ENCODE measurements at places on chromosomes 16 and 17.

GRCh38 chr16:75491876-75492275 lies 3.4 kb downstream of the CHST6 start:
- DNase-seq: peak; percentile 39

- peak; percentile 99 for DNase-seq
Measured at GRCh38 chr16:81095953-81096714, at the start of gene GCSH. Gene GCSH (minus strand): TSS chr16:81096395. CDS start chr16:81096278, 117 bp downstream.

- no peak for DNase-seq
Measured at GRCh38 chr17:17853811-17854447, 17.1 kb upstream of the SREBF1 start.

DNA sequence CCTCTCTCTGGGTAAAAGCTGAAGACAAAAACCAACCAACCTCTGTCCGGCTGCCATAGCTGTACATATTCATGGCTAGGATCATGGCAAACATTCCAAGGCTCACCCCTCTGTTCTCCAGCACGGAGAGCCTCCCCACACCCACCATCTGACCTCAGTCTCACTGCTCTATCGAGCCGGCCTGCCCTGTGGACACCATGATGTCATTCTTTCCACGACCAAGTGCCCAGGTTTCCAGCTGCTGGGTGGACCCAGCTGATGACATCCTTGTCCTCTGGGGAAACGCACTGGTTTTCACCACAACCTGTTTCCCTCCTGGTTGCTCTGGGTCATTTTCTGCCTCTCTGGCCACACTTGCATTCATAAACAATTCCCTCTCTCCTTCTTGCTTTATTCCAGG lies 67.7 kb downstream of the NDEL1 start:
- DNase-seq: no peak

DNA sequence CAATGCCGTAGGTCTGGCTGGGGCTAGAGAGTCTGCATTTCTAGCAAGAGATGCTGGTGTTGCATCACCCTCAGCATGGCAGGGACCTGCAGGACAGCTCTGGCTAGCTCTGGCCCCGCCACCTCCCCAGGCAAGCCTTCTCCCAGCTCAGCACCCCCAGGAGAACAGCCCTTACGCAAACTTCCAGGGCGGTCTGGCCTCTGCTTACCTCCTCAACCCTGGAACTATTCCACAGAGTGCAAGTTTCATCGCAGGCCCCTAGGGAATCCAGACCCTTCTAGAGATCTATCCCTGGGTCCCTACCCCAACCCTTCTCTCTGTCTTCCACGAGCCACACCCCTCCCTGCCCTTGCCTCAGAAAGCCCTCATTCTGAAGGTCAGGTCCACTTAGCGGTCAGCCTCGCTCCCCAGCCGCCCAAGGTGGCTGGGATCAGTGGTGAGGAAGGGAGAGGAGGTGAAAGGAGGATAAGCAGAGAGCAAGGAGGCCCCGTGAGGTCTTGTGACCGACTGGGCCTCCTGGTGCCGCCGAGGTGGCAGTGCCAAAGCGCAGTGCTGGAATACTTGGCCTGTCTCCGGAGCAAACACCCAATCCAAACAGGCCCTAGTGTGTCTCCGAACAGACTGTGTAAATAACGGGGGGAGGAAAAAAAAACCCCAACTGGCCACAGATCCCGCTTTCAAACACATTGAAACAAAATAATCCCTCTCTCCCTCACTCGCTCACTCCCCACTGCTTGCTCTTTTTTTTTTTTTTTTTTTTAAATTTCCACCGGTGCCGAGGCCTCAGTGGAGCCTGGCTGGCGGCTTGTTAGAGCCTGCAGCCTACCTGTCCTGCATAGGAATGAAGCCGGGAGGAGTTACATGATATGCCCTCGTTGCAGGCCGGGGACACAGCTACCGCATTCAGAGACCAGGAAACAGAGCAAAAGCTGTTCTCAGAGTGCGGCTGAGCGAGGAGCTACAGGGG lies 380.9 kb downstream of the SOX9 start:
- no peak for DNase-seq

DNA sequence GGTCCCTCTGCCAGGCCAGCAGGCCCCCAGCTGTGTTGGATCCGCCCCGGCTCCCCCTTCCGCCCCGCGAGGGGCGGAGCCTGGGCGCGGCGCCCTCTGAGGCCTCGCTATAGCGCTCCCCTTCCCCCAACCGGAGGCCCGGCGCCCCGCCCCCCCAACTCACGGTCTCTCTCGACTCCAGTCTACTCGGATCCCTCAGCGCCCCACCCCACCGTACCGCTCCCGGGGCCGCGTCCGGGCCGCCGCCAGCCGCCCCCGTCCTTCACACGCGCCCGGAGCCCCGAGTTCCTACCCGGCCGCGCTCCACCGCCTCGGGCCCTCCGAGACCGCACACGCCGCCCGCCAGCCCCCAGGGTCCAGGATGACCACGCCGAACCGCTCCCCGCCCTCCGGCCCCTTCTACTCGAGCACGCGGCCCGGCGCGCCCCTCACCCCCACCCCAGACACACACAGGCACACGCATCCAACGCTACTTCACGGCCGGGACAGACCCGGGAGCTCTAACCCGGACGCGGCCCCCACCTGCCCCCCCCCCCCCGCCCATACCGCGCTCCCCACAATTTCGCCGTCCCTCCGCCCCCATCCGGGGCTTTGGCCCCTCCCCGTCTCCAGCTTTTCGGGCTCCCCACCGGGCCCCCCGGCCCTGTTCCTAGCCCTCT lies 1.4 kb downstream of the PHF23 start:
- peak; percentile 94 for DNase-seq

DNA sequence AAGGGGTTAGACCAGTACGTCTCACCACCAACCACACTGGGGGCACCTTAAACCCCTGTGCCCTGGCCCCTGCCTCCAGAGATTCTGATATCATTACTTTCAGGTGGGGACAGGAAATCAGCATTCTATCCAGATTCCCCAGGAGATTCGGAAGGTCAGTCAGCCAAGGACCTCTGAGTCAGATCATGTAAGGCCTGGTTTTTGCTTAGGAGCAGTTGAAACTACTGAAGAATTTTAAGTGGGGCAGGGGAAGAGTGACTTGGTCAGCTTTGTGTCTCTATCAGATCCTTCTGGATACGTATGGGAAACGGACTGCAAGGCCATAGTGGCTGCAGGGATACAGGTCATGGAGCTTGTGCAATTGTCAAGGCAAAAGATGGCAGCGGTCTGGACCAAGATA lies 9.0 kb downstream of the EMP2 start:
- no peak for DNase-seq

GRCh38 chr17:35079547-35080423 lies 16.3 kb upstream of the RFFL start:
- no peak for DNase-seq

- peak; percentile 82 for DNase-seq
Measured at GRCh38 chr17:74493331-74493833, 26.9 kb downstream of the CD300A start.

DNA sequence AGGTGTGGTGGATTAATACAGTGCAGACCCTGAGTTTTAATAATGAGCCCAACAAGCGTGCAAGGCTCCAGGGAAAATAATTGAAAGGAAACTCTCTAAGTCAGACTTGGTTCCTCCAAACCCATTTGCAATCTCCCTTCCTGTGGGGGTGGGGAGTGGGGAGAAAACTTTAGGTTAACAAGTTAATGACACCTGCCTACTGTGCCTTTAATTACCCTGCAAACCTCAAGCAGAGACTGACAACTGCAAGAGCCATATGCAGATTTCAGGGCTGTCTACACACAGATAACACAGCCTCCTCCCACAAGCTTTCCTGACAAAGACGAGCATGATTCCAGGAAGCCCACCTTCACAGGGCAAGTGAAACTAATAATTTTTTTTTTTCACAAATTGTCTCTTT lies 359.3 kb downstream of the HS3ST4 start:
- DNase-seq: no peak

DNA sequence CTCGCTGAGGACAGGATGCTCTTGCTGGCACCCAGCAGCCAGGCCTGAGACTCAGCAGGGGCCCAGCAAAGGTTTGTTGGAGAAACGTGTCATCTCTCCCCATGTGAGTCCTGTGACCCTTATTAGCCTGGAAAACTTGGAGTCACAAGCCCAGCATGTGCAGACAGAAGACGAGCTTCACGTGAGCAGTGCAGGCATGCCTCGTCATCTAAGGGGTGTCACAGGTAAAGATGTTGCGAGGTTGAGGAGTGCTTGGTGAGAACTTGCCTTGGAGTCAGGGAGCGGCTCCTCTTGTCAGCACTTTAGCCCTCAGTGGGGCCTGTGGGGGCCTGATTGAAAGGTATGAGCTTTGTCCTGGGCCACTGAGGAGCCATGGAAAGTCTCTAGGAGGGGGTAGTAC lies 2.1 kb upstream of the CTRL start:
- no peak for DNase-seq

- peak; percentile 37 for DNase-seq
Measured at GRCh38 chr17:9676084-9676483, 30.8 kb downstream of the USP43 start.

GRCh38 chr16:1334739-1335138 lies 1.3 kb downstream of the BAIAP3 start:
- DNase-seq: peak; percentile 7

DNA sequence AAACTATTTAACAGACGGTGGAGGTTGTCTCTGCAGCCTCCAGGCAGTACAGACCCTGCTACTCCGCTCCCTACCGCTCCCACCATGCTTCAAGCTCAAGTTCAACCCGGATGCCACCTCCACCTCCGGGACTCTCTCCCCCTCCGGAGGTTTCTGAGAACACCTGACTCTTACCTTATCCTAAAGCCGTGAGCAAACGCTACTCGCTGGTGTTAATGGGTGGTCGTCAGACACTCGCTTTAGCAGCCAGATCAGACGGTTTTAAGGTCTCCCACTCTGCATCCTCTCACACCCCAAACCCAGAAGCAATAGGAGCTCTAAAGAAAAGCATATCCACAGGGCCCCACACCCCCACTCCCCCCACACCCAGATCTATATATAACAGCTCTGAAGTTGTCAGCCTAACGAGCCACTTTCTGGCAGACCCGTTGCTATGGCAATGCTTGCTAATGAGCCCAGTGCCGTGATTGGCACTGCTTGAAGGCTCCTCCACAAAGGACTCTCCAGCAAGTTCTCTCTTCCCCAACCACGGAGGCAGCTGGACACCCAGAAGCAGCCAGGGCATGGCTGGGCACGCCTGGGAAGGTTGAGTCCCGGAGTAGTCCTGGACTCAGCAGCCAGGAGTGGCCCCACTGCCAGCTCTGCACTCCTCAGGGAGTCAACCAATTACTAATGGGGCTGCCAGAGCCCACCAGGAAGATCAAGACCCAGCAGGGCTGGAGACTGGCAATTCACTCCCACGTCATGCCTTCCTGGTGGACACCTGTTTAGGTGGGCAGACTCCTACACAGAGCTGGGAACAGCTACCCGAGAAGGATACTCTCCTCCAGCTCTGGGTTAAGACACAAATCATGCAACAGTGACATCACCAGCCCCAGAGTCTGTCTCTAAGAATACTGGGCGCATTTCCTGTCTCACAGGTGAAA lies 121.2 kb upstream of the RCVRN start:
- no peak for DNase-seq

GRCh38 chr17:57215317-57215716 lies 41.0 kb upstream of the MSI2 start:
- DNase-seq: peak; percentile 48

- no peak for DNase-seq
Measured at GRCh38 chr17:7285679-7286078, 4.2 kb downstream of the SLC2A4 start.
